Skin of body (tissue), 3 donors: ENCODE measurements at places on chromosomes 1 and 21. TPM values are rescaled to one million over a fixed set of nuclear protein-coding genes. Genes with fewer than 3 reads are reported as not detected.

Gene MROH9
- total RNA-seq, result 0.10 TPM

Gene RPL5
- total RNA-seq, result 1,921 TPM

Gene DNAJB4
- total RNA-seq, result 55.7 TPM

Gene SNAPIN
- 33.2 TPM for total RNA-seq

Gene CTH
- 2.1 TPM for total RNA-seq

Gene SLC26A9
- total RNA-seq, result 0.20 TPM

GRCh38 chr1:203676455-203676854 lies 49.8 kb downstream of the ATP2B4 start:
- no peak for DNase-seq
